ENCODE measurements at places on chromosomes 11 and 22. TPM values are rescaled to one million over a fixed set of nuclear protein-coding genes. Genes with fewer than 3 reads are reported as not detected.

SUN2 gene
- total RNA-seq, result 454 TPM

EML3 gene
- 165 TPM for total RNA-seq

OR5A1 gene
- total RNA-seq, result not detected

CD6 gene
- total RNA-seq, result 398 TPM

DUSP8 gene
- total RNA-seq, result 71.7 TPM

GP1BB gene
- 6.4 TPM for total RNA-seq

MMP8 gene
- not detected for total RNA-seq

RASD2 gene
- total RNA-seq, result 1.0 TPM

BIRC3 gene
- total RNA-seq, result 239 TPM

CASP1 gene
- total RNA-seq, result 67.5 TPM

RAG1 gene
- 0.05 TPM for total RNA-seq

SCGB1D1 gene
- total RNA-seq, result not detected

PC gene
- total RNA-seq, result 7.4 TPM

OR52E6 gene
- total RNA-seq, result not detected

SERPING1 gene
- total RNA-seq, result 1.1 TPM

KCNK7 gene
- total RNA-seq, result 5.5 TPM

HOATZ gene
- total RNA-seq, result not detected

NXPE1 gene
- not detected for total RNA-seq

P2RY2 gene
- not detected for total RNA-seq

OR5D18 gene
- not detected for total RNA-seq

SCGB1A1 gene
- not detected for total RNA-seq

PHF21B gene
- not detected for total RNA-seq

UBXN1 gene
- 204 TPM for total RNA-seq

KREMEN1 gene
- total RNA-seq, result 0.10 TPM

SRSF8 gene
- total RNA-seq, result 57.4 TPM

PKNOX2 gene
- total RNA-seq, result not detected

CCDC73 gene
- not detected for total RNA-seq

PLEKHB1 gene
- 21.3 TPM for total RNA-seq

PVALB gene
- total RNA-seq, result not detected

MPZL3 gene
- total RNA-seq, result 16.1 TPM

TECTA gene
- 0.30 TPM for total RNA-seq

SMTNL1 gene
- not detected for total RNA-seq

OR52N2 gene
- not detected for total RNA-seq

POU2AF2 gene
- not detected for total RNA-seq

CHRNA10 gene
- 1.4 TPM for total RNA-seq

HTR3A gene
- not detected for total RNA-seq

ZFP91 gene
- total RNA-seq, result 46.5 TPM

SLC17A6 gene
- not detected for total RNA-seq

SYT12 gene
- total RNA-seq, result not detected

GPHA2 gene
- not detected for total RNA-seq

RAB30 gene
- total RNA-seq, result 66.3 TPM

CCDC82 gene
- 37.3 TPM for total RNA-seq

DBX1 gene
- total RNA-seq, result not detected

RTN4R gene
- total RNA-seq, result 1.3 TPM

SEZ6L gene
- total RNA-seq, result not detected

SORL1 gene
- total RNA-seq, result 441 TPM

OR2AG1 gene
- not detected for total RNA-seq

OTOG gene
- total RNA-seq, result not detected
